ENCODE measurements at places on chromosomes 11 and 22. TPM values are rescaled to one million over a fixed set of nuclear protein-coding genes. Genes with fewer than 3 reads are reported as not detected.

DNA sequence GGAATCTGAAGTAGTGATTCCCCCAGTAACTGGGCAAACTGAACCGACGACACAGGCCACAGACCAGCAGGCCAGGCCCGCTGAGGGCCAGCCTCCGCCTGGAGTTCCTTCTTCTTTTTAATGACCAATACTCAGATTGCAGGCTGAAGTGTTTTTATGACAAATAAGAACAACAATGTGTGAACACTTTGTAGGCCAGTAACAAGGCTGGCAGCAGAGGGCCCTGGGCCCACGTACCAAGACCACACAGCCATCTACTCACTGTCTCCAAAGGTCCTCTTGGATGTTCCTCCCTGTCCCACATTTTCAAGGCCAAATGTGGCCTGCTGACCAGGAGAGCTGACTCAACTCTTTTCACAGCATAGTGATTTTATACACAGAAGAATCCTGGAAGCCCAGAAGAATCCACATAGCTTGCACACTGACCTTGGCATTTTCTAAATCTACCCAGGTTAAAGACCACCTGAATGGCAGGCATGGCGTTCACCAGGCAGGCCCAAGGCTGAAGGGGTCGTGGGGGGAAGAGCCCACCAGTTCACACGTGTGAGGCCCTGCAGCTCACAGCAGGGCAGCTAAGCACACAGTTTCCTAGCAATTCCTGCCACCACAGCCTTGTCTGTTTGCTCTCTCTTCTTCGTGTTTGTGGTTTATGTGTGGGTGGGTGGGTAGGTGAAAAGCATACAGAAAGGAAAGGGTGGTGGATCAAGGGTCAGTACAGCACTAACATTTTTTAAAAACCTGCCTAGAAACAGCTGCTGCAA lies 13.3 kb downstream of the SMCO4 start:
- no peaks in the 10 kb centered on the region for H3K36me3 ChIP-seq
- H3K4me1 ChIP-seq, result peaks cover 92% of the 10 kb centered on the region
- peak overlapping the region; percentile 91 for H3K27ac ChIP-seq
- DNase-seq, result no peak
- peak overlapping the region; percentile 41 for H3K4me3 ChIP-seq

The BRSK2 gene
- total RNA-seq, result 0.52 TPM

DNA sequence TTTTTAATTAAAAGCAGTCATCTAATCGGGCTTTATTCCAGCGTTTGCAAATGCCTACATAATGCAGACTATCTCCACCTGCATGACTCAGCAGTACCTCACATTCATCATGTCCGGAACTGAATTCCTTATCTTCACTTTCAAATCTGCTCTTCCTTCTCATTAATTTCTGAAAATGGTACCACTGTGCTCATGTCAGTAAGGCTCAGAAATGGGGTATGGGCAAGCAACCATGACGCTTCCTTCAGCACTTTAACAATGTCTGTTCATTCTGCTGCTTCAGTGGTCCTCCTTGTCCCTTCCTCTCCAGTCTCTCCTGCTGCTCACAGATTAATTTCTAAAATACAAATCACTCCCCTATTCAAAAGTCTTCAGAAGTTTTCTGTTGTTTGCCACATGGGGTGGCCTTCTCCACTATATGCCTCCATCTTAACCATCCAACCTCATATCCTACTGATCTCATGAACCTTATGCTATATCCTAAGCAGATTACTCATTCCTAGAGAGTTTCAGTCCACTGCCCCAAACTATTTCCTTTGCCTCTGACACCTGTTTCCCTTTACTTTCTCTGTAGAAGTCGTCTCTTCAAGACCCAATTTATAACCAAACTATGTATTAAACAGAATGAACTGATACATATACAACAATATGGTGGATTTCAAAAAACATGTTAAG lies 7.0 kb downstream of the GTF2H1 start:
- peaks cover 48% of the 10 kb centered on the region for H3K4me1 ChIP-seq
- no peak overlapping the region for H3K4me3 ChIP-seq
- H3K27me3 ChIP-seq, result no peaks in the 10 kb centered on the region
- no peak for DNase-seq
- no peak overlapping the region for H3K27ac ChIP-seq

DNA sequence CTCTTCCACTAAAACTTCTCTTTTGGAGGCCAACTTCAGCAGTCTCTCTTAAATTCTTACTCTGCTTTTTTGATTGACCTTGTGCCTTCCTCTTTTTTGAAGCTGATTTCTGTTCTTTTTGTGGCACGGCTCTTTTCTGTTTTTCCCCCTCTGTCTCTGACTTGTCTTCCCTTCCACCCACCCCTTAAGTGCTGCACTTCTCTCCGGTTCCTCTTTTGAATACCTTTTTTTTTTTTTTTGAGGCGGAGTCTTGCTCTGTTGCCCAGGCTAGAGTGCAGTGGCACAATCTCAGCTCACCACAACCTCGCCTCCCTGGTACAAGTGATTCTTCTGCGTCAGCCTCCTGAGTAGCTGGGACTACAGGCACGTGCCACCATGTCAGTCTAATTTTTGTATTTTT lies 211.9 kb downstream of the BLID start:
- no peaks in the 10 kb centered on the region for H3K4me1 ChIP-seq
- no peak for DNase-seq
- H3K27me3 ChIP-seq, result no peaks in the 10 kb centered on the region
- H3K4me3 ChIP-seq, result no peak overlapping the region
- H3K27ac ChIP-seq, result no peak overlapping the region

The DSCAML1 gene
- total RNA-seq, result 0.19 TPM

The CATSPER1 gene
- total RNA-seq, result not detected

The VSIG10L2 gene
- 0.08 TPM for total RNA-seq

The BTBD18 gene
- not detected for total RNA-seq

DNA sequence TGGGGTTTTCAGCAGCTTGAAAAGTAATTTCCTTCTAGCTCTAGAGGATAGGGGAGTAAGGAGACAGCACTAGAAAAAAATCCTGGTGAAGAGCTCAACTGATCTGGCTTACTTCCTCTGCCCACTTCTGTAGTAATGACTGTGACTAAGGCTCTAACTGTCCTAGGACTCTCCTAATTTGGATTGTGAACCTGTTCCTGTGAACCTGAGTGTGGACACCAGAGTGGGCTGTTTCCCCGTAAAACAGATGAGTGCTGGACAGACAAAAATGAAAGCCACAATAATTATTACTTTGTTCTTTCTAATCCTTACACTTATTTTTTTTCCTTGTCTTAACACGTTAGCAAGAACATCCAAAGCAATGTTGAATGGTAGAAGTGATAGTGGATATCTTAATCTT lies 154.1 kb downstream of the AASDHPPT start:
- DNase-seq, result no peak
- H3K27ac ChIP-seq, result no peak overlapping the region
- no peak overlapping the region for H3K4me3 ChIP-seq
- no peaks in the 10 kb centered on the region for H3K4me1 ChIP-seq
- no peaks in the 10 kb centered on the region for H3K36me3 ChIP-seq
- H3K27me3 ChIP-seq, result no peaks in the 10 kb centered on the region

DNA sequence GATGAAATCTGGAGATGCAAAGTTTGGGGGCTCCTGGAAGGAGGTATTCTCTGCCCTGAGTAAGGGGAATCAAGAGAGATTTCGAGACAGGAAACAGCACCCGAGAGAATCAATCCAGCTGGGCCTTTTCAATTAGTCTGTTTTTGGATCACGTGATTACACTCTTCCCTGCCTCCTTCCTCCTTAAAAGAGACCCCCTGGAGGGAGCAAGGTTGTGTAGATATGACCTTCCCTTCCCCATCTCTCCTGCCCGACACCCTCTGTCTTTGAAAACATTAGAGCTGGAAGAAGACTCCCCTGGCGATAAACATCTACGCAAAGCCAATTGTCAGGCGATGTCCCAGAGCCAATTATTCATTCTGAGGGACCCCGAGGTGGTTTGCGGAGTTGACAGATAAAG lies 407.9 kb downstream of the MIAT start:
- H3K4me1 ChIP-seq, result no peaks in the 10 kb centered on the region
- no peak overlapping the region for H3K4me3 ChIP-seq
- DNase-seq, result no peak
- no peak overlapping the region for H3K27ac ChIP-seq
- peaks cover 99% of the 10 kb centered on the region for H3K27me3 ChIP-seq

DNA sequence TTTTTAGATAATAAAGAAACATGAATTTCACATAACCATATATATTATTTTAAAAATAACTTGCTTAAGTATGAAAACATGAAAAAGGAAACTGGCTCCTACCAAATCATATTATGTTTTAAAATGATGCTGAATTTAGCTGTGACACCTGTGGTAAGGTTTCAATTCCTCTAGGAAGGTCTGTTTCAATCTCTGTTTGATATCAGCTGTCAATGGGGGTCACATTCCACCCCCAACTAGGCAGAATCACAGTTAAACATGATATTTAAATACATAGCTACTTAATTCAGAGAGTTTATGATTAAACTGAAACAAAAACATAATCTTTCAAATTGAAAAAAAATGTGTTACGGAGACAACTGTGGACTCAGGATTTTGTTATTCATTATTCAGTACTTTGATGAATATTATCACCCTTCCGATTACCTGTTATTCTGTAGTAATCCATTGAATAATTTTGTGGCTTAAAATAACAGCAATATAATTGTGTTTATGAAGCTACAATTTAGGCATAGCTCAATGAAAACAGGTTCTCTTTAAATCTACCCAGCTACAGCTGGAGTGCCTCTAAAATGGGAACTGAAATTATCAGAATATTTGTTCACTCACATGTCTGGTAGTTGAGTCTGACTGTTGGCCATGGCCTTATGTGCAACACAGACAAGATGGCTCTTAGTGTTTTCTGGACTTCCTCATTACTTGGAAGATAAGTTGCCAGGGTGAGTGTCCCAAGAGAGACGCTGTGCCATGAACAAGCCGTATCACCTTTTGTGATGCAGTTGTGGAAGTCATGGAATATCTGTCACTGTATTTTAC lies 244.6 kb upstream of the ANO3 start:
- H3K27me3 ChIP-seq, result peaks cover 7% of the 10 kb centered on the region
- no peak for DNase-seq
- H3K27ac ChIP-seq, result no peak overlapping the region
- no peak overlapping the region for H3K4me3 ChIP-seq

The PATE4 gene
- total RNA-seq, result not detected

- H3K4me3 ChIP-seq, result no peak overlapping the region
- peaks cover 12% of the 10 kb centered on the region for H3K4me1 ChIP-seq
- no peak overlapping the region for H3K27ac ChIP-seq
- DNase-seq, result no peak
Observed at GRCh38 chr22:26432619-26433311, 3.7 kb downstream of the ASPHD2 start.

- H3K4me1 ChIP-seq, result peaks cover 25% of the 10 kb centered on the region
- peaks cover 19% of the 10 kb centered on the region for H3K27me3 ChIP-seq
- DNase-seq, result no peak
- H3K36me3 ChIP-seq, result no peaks in the 10 kb centered on the region
- H3K4me3 ChIP-seq, result no peak overlapping the region
- H3K27ac ChIP-seq, result no peak overlapping the region
Observed at GRCh38 chr11:123434262-123434661, 4.2 kb downstream of the GRAMD1B start.

DNA sequence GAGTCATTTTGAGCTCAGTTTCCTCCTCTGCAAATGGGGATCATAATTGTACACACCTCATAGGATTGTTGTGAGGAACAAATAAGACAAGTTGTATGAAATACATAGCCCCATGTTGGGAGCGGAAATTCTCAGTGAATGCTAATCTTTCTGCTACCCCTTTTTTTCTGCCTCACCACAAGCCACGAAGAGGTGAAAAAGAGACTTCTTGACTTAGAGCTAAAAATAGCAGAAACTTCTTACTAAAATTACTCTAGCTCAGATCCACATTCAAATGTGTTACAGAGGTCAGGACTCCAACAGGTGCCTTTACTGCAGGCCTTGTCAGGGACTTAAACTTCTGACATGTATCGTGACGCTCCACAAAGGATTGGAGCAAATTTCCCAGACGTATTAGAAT lies 128.5 kb downstream of the MIAT start:
- H3K4me3 ChIP-seq, result no peak overlapping the region
- H3K27ac ChIP-seq, result no peak overlapping the region
- no peaks in the 10 kb centered on the region for H3K27me3 ChIP-seq
- H3K36me3 ChIP-seq, result peaks cover 27% of the 10 kb centered on the region
- H3K4me1 ChIP-seq, result peaks cover 10% of the 10 kb centered on the region

The ACER3 gene
- total RNA-seq, result 8.5 TPM

Measured in left ventricle myocardium inferior (tissue), 1 donor.